Jurkat, Clone E6-1 (cell line): ENCODE measurements at places on chromosomes 2 and 18.

GRCh38 chr18:28794459-28795245, 617.7 kb upstream of the CDH2 start:
- no peak for DNase-seq

DNA sequence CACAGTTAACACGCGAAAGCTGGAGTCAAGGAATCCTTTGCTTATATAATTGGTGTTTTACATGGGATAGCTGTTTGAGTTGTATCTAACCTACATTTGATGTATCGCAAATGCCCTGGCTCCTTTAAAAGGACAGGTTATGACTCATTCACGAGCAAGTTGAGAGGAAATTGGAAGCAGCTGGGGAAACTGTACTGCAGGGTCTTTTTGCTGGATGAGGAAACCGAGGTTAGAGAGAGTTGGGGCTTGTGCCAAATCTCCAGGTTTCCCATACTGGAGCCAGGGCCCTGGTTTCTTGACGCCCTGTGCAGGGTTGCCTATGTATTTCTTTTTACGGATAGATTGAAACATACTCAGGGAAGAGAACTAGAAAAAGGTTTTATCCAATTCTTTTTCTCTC, 60.0 kb upstream of the SPTBN1 start:
- DNase-seq, result no peak

- no peak for DNase-seq
Measured at GRCh38 chr18:45820106-45820745, 5.2 kb upstream of the SIGLEC15 start.

DNA sequence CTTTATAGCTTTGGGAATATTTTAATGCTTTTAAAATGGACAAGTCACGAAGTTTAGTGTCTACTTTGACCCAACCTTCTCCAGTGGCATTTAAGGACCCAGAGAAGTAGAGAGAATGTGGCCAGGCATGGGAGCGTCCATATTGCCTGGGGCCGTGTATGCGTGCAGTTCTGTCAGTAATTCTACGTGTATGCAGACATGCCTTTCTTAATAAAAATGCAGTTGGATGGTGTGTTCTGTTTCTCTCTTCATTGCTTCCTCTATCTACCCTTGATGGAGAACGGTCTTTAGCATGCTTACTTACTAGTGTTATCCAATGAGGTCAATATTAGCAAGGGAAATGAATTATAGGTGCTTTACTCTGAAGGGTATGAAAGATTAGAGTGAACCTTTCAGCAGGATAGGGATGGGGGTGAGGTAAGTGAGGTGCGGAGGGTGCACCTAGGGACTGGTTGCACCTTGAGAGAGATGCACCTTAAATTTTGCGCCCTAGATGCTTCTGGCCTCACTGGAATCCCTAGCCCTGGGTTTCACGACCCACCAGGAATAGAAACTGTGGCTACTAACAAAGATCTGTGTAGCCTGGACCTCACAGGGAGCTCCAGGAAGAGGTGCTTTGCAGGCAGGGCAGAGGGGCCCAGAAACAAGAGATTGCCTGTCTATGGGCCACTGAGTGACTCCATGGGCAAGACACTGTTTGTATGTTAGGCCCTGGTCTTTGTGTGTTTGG, 194.3 kb downstream of the MYCN start:
- DNase-seq, result no peak

DNA sequence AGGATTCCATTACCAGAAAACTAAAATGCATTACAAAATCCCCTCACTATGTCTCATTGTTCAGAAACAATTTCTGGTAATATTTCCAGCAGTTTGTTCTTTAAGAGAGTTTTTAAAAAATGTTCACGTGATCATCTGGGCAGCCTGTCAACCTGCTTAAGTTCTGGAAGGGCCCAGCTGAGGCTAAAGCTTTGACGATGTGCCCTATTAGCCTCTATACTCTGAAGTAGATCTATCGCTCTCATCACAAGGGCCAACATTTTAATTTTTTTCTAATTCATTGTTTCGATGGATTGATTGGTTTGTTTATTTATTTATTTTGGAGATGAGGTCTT, 205.8 kb downstream of the PRKCE start:
- DNase-seq, result no peak

DNA sequence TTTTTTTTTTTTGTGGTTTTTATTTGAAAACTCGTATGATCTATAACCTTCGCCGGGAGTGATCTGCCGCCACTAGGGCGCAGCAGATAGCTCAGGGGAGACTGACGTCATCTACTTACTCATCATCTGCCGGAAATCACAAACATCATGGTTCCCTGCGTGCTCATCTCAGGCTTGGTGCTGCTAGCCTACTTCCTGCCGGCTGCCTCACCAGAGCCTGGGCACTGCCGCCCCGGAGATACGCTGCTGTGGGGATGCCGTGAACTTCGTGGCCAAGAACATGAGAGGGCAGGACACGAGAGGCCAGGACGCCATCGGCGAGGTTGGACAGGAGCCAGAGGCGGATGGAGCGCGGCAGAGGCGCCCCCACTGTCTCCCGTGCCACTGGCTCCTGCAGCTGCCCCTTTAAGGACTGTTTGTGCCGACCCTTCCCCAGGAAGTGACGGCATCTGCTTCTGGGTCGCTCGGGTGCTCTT, 68.8 kb downstream of the DOK6 start:
- peak; percentile 69 for DNase-seq

GRCh38 chr2:162967147-162967546, 128.6 kb upstream of the KCNH7 start:
- DNase-seq, result no peak

GRCh38 chr2:112584891-112585250, 462 bp downstream of the CHCHD5 start:
- DNase-seq, result no peak
